ENCODE measurements at places on chromosomes 5 and 9.
A peak's percentile ranks its signal among the peaks of the same experiment; 100 is the strongest.

DNA sequence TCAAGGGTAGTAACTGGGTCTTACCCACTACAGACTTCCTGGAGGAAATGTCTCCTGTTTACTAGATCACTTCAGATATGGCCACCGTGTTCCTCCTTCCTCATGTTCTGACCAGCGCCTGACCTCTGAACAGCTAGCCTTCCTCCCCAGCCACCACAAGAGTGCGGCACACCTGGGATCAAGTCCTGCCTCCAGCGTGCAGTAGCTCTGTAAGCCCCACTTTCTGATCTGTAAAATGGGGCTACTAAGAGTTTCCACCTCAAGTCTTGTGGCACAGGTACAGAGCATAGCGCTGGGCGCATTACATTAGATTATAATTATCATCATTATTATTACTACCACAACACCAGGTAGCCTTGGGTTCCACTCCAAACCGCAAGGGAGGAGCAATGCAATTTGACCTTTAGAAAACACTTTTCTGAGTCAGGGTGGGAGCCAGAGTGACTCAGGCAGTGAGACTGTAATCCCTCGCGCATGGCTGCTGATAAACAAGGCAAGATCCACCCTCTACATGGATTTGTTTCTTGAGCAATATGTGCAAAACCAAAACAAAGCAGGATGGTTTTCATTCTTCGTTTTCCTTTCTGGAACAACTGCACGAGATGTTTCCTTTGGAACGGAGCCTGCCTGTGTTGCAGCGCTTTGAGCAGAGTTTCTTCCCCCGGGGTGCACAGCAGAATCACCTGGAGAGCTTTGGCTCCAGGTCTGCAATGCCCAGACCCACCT, 65.0 kb upstream of the ANGPTL2 start:
- no peak overlapping the region for H3K4me3 ChIP-seq
- H3K27ac ChIP-seq: peak overlapping the region; percentile 29
- no peak for DNase-seq
- no peaks in the 10 kb centered on the region for H3K27me3 ChIP-seq

- H3K4me3 ChIP-seq: no peak overlapping the region
- no peaks in the 10 kb centered on the region for H3K36me3 ChIP-seq
- no peaks in the 10 kb centered on the region for H3K27me3 ChIP-seq
- no peaks in the 10 kb centered on the region for H3K4me1 ChIP-seq
- no peak overlapping the region for H3K27ac ChIP-seq
These were observed 12.5 kb upstream of the SMIM23 start for GRCh38 chr5:171773106-171773505.

DNA sequence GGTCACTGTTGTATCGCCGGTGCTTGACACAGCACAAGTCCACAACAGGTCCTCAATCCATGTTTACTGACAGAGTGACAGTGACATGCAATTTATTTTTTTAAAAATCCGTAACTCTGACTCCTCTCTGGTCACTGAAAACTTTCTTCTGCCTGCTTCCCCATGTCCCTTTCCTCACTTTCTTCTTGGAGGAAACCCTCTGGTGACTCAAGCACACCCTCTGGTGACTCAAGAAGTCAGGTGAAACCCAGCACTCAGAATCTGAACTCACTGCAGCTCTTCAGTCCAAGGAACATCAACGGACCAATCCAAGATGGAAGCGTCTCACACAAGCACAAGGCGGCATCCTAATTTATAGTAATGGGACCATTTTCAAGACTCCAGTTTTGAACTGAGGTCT, 245.9 kb downstream of the FSTL4 start:
- H3K27ac ChIP-seq: no peak overlapping the region
- no peaks in the 10 kb centered on the region for H3K27me3 ChIP-seq
- H3K36me3 ChIP-seq: no peaks in the 10 kb centered on the region
- H3K4me1 ChIP-seq: no peaks in the 10 kb centered on the region

DNA sequence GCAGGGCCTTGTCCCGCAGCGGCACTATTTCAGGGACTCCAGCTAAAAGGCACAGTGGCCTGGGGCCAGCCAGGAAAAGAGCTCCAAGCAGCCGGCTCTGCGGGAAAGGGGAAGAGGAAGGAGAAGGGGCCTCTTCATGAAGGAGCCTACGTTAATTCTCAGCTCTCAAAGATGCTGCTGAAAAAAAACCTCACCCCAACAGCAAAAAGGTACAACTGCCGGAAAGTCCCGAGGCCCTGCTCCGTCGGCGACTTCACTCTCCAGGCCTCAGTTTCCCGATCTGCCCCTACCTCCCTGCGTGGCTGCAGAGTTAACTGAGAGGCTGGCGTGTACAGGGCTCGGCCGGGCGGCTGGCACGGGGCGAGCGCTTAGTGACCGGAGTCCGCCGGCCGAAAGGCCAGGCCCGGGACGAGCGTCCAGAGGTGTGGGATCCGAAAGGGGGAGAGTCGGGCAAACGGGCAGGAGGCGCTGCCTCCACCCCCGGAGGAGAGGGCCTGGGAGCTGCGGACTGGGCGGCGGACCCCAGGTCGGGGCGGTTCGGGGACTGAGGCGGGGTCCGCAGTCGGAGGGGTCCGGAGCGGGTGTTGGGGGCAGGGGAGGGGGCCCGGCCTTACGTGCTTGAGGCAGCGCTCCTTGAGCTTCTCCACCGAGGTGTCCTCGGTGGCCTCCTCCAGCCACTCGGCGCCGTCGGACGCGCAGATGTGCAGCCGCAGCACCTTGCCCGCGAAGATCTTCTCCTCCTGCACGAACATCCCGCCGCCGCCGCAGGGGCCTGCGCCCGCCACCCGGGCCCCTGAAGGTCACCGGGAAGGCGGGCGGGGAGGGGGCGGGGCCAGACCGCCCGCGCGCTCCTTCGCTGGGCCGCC, 529 bp downstream of the UBAC1 start:
- no peaks in the 10 kb centered on the region for H3K4me1 ChIP-seq
- H3K27me3 ChIP-seq: no peaks in the 10 kb centered on the region
- DNase-seq: peak; percentile 68
- H3K4me3 ChIP-seq: peak overlapping the region; percentile 92
- peak overlapping the region; percentile 74 for H3K27ac ChIP-seq

DNA sequence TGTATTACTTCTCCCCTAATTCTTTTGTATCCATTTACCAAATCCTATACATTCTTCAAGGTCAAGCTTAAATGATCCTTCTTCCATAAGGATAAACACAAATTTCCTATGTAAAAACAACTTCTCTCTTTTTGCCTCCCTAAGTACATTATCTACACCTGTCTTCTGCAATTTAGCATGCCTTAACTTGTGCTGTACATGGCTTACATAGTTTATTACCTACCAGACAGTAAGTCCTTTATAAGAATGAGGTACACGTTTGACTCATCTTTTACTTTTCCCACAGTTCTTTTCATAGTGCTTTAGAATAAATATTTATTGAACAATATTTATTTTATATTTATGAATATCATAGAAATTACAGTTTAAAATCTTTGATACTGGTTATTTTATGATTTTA, 33.4 kb downstream of the GIN1 start:
- no peak for DNase-seq
- H3K27me3 ChIP-seq: no peaks in the 10 kb centered on the region
- no peak overlapping the region for H3K27ac ChIP-seq
- no peaks in the 10 kb centered on the region for H3K4me1 ChIP-seq
- no peak overlapping the region for H3K4me3 ChIP-seq
- no peaks in the 10 kb centered on the region for H3K36me3 ChIP-seq

DNA sequence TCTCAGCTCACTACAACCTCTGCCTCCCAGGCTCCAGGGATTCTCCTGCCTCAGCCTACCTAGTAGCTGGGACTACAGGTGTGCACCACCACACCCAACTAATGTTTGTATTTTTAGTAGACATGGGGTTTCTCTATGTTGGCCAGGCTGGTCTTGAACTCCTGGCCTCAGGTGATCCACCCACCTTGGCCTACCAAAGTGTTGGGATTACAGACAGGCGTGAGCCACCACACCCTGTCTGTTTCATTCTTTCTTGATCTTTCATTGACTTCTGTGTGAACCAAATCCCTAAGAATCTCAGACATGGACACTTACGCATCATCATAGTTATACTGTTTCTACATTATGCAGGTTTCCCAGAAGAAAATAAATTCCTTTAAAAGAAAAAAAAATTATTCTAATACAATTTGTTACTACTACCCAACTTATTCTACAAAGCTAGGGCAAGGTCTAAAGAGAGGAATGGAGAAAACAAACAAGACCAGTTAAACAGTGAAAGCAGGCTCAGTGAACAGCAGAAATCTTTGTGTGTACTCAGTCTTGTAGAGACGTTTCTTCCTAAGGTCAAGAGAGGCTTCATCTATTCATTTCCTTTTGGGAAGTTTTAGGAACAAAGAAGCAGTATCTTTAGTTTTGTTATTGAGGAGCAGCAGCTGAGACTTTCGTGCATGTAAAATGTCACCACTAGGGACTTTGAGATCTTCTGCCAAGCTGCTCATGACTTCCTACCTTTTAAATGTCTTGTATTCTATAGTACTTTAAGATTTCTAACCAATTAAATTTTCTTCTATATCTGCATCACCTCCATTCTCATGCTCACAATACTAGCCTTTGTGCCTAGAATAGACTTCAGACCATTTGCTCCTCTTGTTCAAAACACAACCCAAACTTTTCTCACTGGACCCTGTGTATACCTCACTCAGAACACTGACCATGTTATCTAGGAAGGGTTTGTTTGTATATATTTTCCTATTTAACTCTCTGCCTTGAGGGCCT, 5.6 kb upstream of the HMGCR start:
- H3K36me3 ChIP-seq: no peaks in the 10 kb centered on the region
- H3K4me1 ChIP-seq: no peaks in the 10 kb centered on the region
- no peak overlapping the region for H3K4me3 ChIP-seq
- H3K27me3 ChIP-seq: no peaks in the 10 kb centered on the region
- H3K27ac ChIP-seq: no peak overlapping the region

GRCh38 chr9:3567988-3568387, 42.2 kb upstream of the RFX3 start:
- no peak overlapping the region for H3K4me3 ChIP-seq
- no peaks in the 10 kb centered on the region for H3K4me1 ChIP-seq
- no peak for DNase-seq
- no peaks in the 10 kb centered on the region for H3K27me3 ChIP-seq

- DNase-seq: no peak
- H3K4me1 ChIP-seq: no peaks in the 10 kb centered on the region
- no peak overlapping the region for H3K27ac ChIP-seq
- H3K27me3 ChIP-seq: no peaks in the 10 kb centered on the region
- H3K36me3 ChIP-seq: no peaks in the 10 kb centered on the region
These were observed 31.5 kb downstream of the STK10 start for GRCh38 chr5:172156541-172156994.

DNA sequence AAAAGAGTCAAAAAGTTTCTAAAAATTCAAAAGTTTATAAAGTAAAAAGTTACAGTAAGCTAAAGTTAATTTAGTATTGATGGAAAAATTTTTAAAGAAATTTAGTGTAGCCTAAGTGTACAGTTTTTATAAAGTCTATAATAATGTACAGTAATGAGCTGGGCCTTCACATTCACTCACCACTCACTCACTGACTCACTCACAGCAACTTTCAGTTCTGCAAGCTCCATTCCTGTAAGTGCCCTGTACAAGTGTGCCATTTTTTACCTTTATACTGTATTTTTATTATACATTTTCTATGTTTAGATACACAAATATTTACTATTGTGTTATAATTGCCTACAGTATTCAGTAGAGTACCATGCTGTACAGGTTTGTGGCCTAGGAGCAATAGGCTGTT, 239.5 kb upstream of the MAP3K1 start:
- H3K27ac ChIP-seq: no peak overlapping the region
- DNase-seq: no peak
- no peaks in the 10 kb centered on the region for H3K27me3 ChIP-seq
- H3K36me3 ChIP-seq: no peaks in the 10 kb centered on the region
- H3K4me1 ChIP-seq: no peaks in the 10 kb centered on the region

DNA sequence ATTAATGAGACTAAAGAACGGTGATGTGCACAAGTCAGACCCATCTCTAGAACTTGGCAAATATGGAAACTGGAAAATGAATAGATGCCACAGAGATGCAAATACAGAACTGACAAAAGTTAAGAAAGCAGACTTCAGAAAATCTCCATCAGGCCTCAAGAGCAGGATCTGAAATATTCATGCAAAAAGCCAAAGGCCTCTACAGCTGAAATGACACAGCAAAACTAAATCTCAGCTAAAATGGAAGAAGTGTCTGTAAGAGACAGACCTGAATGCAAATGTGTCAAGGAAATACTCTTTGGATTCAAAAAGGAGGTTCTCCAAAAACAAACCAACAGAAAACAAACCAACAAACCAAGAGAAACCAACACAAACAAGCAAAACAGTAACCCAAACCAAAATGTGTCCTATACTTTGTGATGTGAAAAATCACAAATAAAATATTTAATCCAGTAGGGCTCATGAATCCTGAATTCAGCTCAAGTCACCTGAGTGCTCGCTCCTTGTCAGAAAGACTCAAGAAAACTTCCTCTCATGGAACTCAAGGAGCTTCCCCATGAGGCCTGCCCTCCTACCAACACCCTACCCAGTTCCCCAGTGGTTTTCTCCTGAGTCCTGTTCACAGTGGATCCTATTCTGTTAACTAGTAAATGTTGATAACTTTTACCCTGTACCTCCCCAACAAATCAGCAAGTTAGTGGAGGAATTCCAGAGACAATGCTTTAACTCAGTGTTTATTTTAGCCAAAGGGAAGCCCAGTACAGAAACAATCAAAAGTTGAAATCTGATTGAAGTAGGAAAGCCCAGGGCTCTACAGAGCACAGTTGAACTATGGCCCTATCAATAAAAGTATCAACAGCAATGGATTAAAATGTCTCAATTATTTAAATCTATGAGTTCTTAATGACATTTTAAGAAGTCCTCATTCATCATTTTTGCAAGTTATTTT, 14.6 kb downstream of the MRPS27 start:
- no peak overlapping the region for H3K27ac ChIP-seq
- peaks cover 4% of the 10 kb centered on the region for H3K4me1 ChIP-seq
- H3K36me3 ChIP-seq: no peaks in the 10 kb centered on the region
- no peaks in the 10 kb centered on the region for H3K27me3 ChIP-seq
- H3K4me3 ChIP-seq: no peak overlapping the region

DNA sequence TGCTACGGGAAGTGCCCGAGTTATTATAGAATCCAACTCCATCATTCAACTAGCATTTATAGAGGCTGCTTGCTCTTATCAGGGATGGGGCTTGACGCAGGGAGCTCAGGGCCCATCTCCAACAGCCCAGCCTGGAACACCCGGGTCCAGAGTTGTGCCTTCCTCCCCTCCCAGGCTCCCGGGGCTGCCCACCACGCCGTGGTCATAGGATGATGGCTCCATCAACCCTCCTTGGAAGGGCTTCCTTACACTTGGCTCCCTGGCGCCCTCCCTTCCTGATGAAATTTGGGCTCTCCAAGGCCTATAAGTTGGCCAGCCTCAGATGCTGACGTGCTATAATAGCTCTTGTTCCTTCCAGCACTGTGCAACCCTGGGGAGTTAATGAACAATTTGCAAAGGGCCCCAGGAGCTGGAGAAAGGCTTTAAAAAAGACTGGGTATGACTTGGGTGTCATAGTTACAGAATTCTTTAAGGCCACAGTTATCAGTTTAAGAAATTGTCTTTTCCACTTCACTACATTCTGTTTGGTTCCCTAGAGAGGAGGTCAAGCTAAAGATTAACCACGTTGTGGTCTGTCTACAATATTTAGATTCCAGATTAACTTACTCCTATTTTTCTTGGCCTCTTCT, 42.5 kb upstream of the GADD45G start:
- no peaks in the 10 kb centered on the region for H3K36me3 ChIP-seq
- no peaks in the 10 kb centered on the region for H3K27me3 ChIP-seq
- DNase-seq: no peak
- peak overlapping the region; percentile 30 for H3K27ac ChIP-seq

Data from pancreas (tissue), 10 donors.